Vagina (tissue), 2 donors: ENCODE measurements at places on chromosomes 4 and X.

DNA sequence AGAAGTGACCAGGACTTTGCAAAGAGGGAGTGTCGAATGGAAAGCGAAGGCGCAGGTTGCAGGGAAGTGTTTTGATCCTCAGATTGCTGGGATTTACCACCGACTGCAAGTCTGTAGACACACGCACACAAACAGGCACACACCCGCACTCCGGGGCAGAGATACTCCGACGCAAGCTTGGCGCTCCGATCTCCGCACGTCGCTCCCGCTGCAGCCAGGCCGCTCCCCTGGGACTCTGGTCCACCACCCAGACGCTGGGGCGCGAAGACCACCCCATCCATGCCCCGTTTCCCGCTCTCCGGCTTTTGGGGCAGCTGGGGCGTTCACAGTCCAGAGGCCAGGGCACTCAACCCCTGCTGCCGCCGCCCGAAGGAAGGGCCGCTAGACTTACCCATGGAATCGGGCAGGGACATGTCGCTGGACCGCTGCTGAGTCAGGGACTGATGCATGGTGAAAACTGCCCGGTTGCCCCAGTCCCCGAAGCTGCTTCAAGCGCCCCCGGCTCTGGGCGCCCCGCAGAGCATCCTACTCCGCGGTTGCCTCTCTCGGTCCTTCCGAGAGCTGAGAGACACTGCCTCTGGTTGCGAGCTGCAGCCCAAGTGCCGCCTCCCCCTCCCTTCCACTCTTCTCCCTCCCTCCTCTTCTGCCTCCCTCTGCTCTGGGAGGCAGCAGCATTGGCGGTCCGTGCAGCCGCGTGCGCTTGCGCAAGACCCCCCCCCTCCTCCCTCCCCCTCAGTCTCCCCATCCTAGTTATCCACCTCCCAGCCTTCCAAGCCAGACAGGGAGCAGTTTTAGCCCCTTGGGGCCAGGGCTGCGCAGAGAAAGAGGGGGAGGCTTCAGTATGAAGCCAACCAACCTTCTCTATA, at the start of gene TMEM255A:
Gene TMEM255A, minus strand, starts transcription at position 601 of the 866 bp plus-strand sequence. Its CDS starts 152 bp downstream, at position 449.
- no peaks in the 10 kb centered on the region for H3K27me3 ChIP-seq
- H3K36me3 ChIP-seq, result no peaks in the 10 kb centered on the region
- peak within 1 kb of the TSS; percentile 52 for H3K27ac ChIP-seq
- peaks cover 6% of the 10 kb centered on the region for H3K4me1 ChIP-seq
- peak within 1 kb of the TSS; percentile 44 for H3K4me3 ChIP-seq

DNA sequence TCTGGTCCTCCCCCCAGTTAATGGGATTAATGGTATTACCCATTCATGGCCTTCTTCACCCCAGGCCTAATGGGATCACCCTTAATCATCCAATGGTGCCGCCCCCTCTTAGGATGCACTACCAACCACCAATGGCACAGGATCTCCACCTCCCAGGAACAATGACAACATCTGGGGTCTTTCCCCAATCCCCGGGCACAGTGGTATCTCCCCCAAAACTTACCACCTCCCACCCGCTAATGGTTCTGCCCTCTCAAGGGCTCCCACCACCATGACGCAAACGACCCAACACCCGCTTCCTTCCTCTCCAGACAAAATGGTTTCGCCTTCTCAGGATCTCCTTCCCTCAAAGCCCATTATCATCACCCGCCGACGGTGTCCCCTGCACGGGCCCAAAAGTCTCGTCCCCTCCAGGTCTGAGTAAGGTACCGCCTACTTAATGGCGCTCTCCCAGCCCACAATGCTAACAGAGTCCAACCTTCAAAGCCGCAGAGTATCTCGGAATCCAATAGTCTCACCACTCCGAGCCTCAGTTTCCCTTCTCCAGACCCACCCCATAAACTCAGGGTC, 458 bp downstream of the GRIPAP1 start:
- H3K4me3 ChIP-seq, result peak overlapping the region; percentile 49
- H3K4me1 ChIP-seq, result peaks cover 19% of the 10 kb centered on the region

GRCh38 chr4:98618680-98619079, 39.7 kb downstream of the TSPAN5 start:
- peaks cover 55% of the 10 kb centered on the region for H3K4me1 ChIP-seq
- H3K4me3 ChIP-seq, result no peak overlapping the region
- H3K27me3 ChIP-seq, result no peaks in the 10 kb centered on the region
- no peak for DNase-seq
- H3K36me3 ChIP-seq, result no peaks in the 10 kb centered on the region
- no peak overlapping the region for H3K27ac ChIP-seq

DNA sequence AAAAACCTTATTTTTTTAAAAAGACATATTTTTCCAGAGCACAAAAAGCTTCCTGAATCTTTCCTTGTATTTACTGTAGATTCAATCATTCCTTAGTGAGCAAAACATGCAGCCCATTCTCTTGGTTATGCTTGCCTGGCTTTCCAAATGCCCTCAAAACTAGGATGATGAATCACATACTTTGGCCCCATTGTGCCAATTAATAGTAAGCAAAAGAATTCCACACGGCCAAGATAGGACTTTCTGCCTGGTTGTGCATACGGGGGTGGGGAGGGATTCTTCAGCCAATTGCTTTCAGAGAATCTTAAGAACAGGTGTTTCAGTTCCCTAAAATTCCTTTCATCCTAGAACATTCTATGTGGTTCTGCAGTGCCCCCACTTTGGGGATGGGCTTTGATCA, 7.0 kb downstream of the RAI2 start:
- no peaks in the 10 kb centered on the region for H3K27me3 ChIP-seq
- H3K4me1 ChIP-seq, result peaks cover 5% of the 10 kb centered on the region
- no peak for DNase-seq

DNA sequence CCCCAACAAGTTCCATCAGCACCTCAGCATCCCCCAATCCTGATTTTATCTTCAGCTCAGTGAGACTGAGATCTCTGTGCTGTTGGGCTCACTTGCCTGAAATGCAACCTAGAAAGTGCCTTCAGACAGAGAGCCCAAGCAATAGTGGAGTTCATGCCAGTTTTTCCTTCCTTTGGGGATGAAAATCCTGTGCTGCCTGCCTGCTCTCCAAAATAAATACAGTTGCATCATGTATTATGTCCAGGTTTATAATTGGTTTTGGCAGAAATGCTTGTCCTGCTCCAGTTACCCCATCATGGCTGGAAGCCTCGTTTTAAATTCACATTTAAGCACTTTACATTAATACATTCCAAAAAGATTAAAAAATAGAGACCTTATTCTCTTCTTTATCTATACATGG, 1865.5 kb upstream of the TENM3 start:
- H3K27me3 ChIP-seq, result no peaks in the 10 kb centered on the region
- H3K27ac ChIP-seq, result no peak overlapping the region
- H3K4me3 ChIP-seq, result no peak overlapping the region
- DNase-seq, result no peak
- H3K36me3 ChIP-seq, result no peaks in the 10 kb centered on the region

GRCh38 chr4:123304151-123304964, 92.2 kb upstream of the SPRY1 start:
- no peaks in the 10 kb centered on the region for H3K27me3 ChIP-seq
- no peaks in the 10 kb centered on the region for H3K36me3 ChIP-seq
- H3K4me3 ChIP-seq, result no peak overlapping the region
- no peak for DNase-seq
- peaks cover 1% of the 10 kb centered on the region for H3K4me1 ChIP-seq

DNA sequence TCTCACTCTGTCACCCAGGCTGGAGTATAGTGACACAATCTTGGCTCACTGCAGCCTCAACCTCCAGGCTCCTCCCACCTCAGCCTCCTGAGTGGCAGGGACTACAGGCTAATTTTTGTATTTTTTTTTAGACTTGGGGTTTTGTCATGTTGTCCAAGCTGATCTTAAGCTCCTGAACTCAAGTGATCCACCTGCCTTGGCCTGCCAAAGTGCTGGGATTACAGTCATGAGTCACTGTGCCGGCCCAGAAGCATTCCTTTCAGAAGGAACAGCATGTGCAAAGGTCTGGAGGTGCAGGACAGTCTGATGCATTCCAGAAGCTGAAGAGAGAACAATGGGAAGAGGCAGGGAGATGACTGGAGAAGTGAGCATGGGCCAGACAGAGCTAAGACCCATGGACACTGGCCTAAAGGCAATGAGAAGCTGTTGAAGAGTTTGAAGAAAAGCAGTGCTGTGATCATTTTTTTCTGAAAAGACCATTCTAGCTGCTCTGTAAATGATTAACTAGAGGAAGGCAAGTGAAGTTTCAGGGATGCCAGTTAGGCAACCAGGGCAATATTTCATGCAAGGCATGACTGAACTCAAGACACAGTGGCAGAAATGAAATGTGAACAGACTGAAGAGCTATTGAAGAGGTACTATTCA, 43.2 kb downstream of the MANBA start:
- no peak for DNase-seq
- H3K27me3 ChIP-seq, result no peaks in the 10 kb centered on the region
- no peaks in the 10 kb centered on the region for H3K36me3 ChIP-seq
- H3K27ac ChIP-seq, result no peak overlapping the region
- H3K4me3 ChIP-seq, result no peak overlapping the region

- H3K27me3 ChIP-seq, result no peaks in the 10 kb centered on the region
- H3K4me3 ChIP-seq, result no peak overlapping the region
- DNase-seq, result no peak
- H3K4me1 ChIP-seq, result peaks cover 5% of the 10 kb centered on the region
- no peak overlapping the region for H3K27ac ChIP-seq
- H3K36me3 ChIP-seq, result peaks cover 5% of the 10 kb centered on the region
These were observed 50.0 kb upstream of the CLCN4 start for GRCh38 chrX:10106806-10107205.

- H3K27me3 ChIP-seq, result no peaks in the 10 kb centered on the region
- H3K4me3 ChIP-seq, result no peak overlapping the region
- H3K27ac ChIP-seq, result no peak overlapping the region
- DNase-seq, result no peak
- no peaks in the 10 kb centered on the region for H3K4me1 ChIP-seq
- H3K36me3 ChIP-seq, result no peaks in the 10 kb centered on the region
These were observed 90.0 kb downstream of the AREG start for GRCh38 chr4:74534936-74535335.

- H3K4me1 ChIP-seq, result no peaks in the 10 kb centered on the region
- H3K4me3 ChIP-seq, result no peak overlapping the region
- no peak for DNase-seq
These were observed 112.6 kb upstream of the TBL1X start for GRCh38 chrX:9352243-9352642.

DNA sequence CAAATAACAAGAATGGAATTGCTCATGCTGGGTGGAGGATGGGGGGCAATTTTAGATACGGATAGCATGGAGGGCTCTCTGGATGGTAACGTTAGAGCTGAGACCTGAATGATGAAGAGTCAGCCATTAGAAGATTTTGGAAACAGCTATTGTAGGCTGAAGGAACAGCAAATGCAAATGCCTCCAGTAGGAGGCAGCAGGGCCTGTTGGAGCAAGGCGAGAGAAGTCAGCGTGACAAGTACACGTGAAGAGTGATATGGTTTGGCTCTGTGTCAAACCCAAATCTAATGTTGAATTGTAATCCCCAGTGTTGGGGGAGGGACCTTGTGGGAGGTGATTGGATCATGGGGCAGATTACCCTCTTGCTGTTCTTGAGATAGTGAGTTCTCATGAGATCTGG, 59.3 kb upstream of the SOD3 start:
- no peak overlapping the region for H3K27ac ChIP-seq
- H3K4me1 ChIP-seq, result no peaks in the 10 kb centered on the region
- no peak for DNase-seq
- H3K27me3 ChIP-seq, result no peaks in the 10 kb centered on the region
- no peaks in the 10 kb centered on the region for H3K36me3 ChIP-seq

- peaks cover 10% of the 10 kb centered on the region for H3K4me1 ChIP-seq
- no peaks in the 10 kb centered on the region for H3K36me3 ChIP-seq
- no peak overlapping the region for H3K4me3 ChIP-seq
- no peak overlapping the region for H3K27ac ChIP-seq
These were observed 24.4 kb upstream of the CCNI start for GRCh38 chr4:77100234-77100633.

DNA sequence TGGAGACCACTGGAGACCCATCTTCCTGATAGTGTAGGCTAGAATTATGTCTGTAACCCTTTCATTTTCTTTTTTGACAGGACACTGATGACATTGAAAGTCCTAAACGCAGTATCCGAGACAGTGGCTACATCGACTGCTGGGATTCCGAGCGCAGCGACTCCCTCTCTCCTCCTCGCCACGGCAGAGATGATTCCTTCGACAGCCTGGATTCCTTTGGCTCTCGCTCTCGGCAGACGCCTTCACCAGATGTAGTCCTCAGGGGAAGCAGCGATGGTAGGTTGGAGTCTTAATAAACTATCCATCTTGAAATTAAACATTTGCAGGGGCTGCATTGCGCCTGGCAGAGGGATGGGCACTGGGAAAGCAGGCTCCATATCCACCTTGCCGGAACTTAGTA, 75.4 kb downstream of the LIMCH1 start:
- H3K27ac ChIP-seq, result no peak overlapping the region
- H3K4me3 ChIP-seq, result no peak overlapping the region
- no peak for DNase-seq
- peaks cover 23% of the 10 kb centered on the region for H3K4me1 ChIP-seq
- no peaks in the 10 kb centered on the region for H3K36me3 ChIP-seq
- H3K27me3 ChIP-seq, result no peaks in the 10 kb centered on the region

- no peak overlapping the region for H3K4me3 ChIP-seq
- DNase-seq, result no peak
- no peaks in the 10 kb centered on the region for H3K4me1 ChIP-seq
These were observed 20.4 kb upstream of the TBC1D9 start for GRCh38 chr4:140776556-140776955.

DNA sequence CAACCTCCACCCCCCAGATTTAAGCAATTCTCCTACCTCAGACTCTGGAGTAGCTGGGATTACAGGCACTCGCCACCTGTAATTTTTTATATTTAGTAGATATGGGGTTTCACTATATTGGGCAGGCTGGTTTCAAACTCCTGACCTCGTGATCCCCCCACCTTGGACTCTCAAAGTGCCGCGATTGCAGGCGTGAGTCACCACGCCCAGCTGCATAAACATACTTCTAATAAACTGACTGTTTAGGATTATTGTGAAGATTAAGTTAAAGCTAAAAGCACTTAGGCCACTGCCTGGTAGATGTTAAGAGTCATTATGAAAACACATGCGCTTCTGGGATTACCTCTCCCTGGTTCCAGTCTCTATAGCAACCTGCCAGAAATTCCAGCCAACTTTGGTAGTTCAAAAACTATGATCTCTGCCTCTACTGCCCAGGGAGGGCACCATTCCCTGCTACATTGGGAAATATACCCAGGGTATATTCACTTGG, 30.2 kb upstream of the GRIA3 start:
- H3K4me1 ChIP-seq, result no peaks in the 10 kb centered on the region
- DNase-seq, result no peak
- H3K4me3 ChIP-seq, result no peak overlapping the region
- no peaks in the 10 kb centered on the region for H3K36me3 ChIP-seq
- H3K27me3 ChIP-seq, result no peaks in the 10 kb centered on the region

GRCh38 chrX:56733459-56734046, 4.5 kb downstream of the NBDY start:
- DNase-seq, result no peak
- no peaks in the 10 kb centered on the region for H3K4me1 ChIP-seq
- no peak overlapping the region for H3K27ac ChIP-seq
- no peaks in the 10 kb centered on the region for H3K27me3 ChIP-seq
- H3K36me3 ChIP-seq, result no peaks in the 10 kb centered on the region
- no peak overlapping the region for H3K4me3 ChIP-seq

GRCh38 chr4:170414961-170415360, 325.2 kb upstream of the AADAT start:
- no peaks in the 10 kb centered on the region for H3K27me3 ChIP-seq
- no peak overlapping the region for H3K4me3 ChIP-seq
- no peaks in the 10 kb centered on the region for H3K4me1 ChIP-seq
- DNase-seq, result no peak
- no peaks in the 10 kb centered on the region for H3K36me3 ChIP-seq
